ENCODE measurements at places on chromosomes 6 and 20.

DNA sequence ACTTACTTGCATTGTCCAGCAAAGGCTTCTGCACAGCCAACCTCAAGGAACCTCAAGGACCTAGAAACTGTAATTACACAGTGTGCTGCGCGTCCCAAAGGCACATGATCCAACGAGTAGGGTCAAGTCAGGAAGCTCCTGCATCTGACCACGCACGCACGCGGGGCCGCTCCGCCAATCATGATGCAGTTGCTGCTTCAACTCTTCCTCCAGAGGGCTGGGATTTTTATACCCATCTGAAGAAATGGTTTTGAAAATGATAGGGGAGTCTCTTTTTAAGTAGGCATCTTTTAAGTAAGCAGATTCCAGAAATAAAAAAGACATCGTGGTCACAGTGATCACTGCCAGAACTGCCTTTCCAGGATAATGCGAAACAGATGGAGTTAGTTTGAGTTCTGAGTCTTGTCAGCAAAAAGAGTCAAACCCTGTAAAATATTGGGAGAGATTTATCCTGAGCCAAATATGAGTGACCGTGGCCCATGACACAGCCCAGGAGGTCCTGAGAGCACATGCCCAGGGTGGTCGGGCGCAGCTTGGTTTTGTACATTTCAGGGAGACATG is 34.0 kb downstream of the KIF25 start:
- DNase-seq, result no peak

DNA sequence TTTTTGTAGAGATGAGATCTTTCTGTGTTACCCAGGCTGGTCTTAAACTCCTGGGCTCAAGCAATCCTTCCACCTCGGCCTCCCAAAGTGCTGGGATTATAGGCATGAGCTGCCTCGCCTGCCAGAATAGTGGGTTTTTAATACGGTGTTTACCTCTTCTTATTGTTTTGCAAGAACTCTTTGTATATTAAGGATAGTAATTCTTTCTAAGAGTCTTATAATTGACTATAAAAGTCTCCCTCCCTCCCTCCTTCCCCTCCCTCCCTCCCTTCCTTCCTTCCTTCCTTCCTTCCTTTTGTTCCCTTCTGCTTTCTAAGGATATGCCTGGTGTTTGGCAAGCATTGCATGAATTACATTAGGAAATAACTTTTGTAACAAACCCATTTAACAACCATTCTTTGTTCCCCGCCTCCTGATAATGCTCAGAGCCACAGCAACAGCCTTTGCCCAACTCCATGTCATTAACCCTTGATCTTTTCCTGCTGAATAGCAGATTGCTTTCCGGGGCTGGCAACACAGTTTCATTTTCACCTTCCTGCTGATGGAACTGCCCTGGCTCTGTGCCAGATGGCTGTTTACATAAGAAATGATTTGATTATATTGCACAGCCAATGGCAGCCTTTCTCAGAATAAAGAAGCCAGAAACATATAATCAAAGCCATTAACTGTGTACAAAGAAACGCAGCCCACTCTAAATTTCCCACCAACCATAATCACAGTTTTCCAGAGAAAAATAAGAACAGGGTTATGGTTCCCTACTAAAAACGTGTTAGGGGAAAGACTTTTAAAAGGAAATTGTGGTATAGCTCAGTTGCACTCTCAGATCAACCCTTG is 143.7 kb upstream of the PTPN1 start:
- peak; percentile 80 for DNase-seq

DNA sequence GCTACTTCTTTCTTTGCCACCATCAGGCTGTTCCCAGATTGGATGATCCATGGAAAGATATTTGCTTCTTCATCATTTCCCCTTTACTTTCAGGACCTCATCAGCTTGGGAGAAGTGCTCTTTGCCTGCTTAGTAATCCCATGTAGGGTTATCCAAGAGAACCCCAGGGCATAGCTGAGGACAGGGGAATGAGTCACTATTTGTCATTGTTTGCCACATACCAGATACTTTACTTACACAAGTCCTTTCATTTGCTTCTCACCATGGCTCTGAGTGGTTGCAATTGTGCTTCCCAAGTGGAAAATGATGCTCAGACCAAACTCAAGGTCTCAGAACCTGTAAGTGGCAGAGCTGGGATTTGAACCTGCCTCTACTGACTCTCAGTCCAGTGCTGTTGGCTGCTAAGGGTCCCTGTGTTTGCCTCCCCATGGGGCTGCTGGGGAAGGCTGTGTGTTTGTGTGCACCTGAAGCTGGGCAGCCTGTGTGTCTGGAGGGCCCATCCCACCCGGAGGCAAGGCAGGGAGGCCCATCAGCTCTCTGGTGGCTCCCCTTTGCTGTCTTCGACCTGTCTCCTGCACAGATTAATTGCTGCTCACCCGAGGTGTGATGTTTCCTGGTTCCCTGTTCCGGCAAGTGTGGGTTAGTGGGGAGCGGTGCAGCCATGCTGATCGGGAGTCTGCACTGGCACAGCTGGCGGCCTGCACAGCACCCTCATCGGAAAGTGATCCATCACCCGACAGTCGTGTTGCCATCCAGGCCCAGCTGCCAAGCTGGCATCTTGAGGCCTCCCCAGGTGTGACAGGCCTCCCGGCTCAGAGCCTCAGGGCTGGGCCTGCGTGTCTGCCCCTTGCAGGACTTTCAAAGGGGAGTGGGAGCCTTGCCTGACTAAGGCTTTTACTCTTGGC is 228.8 kb downstream of the DHX35 start:
- DNase-seq, result no peak

- no peak for DNase-seq
Measured at GRCh38 chr20:21522481-21523280, 8.8 kb upstream of the NKX2-2 start.

DNA sequence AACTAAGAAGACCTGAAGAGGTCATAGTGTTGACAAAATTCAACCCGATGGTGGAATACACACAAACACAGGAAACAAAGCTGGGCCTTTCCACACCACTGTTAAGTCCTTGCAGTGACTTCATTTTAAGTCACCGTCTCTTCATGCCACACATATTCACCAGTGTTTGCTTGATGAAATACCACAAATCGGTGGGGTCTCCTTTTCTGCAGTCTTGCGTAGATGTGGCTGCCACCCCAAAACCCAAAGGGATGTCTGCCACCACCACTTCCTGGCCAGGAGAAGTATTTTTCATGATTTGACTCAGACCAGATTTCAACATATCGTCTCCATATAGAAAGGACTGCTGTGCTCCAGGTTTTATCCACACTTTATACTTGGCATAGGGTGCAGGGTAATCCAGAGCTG is 11.0 kb upstream of the COL10A1 start:
- peak; percentile 22 for DNase-seq

DNA sequence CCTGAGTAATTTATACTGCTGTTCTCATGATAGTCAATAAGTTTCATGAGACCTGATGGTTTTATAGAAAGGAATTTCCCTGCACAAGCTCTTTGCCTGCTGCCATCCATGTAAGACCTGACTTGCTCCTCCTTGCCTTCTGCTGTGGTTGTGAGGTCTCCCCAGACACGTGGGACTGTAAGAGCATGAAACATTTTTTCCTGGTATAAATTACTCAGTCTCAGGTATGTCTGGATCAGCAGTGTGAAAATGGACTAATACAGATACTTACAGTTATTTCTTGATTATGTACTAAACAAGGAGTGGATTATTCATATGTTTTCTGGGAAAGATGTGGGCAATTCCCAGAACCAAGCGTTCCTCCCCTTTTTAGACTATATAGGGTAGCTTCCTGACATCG is 1.9 kb upstream of the TRIM38 start:
- DNase-seq, result no peak

DNA sequence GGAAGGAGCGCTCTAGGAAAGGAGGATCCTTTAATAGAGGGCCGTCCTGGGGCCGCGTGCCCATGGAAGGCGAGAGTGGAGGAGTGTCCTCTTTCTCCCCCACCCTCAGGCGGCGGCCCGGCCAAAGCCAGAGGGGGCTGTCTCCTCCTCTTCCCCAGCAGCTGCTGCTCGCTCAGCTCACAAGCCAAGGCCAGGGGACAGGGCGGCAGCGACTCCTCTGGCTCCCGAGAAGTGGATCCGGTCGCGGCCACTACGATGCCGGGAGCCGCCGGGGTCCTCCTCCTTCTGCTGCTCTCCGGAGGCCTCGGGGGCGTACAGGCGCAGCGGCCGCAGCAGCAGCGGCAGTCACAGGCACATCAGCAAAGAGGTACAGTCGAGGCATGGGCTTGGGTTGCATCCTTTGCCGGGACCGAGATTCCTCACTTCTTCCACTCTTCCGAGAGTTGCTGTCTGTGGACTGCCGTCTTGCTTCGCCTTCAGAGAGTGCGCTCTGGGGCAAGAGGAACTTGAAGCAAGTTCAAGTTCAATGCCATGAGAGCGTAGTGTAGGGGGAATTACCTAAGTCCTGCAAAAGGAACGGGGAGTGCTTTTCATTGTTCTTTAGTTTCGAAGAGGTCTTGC is at the start of gene LAMA2:
Gene LAMA2 (plus strand): TSS at position 148 of the 621 bp plus-strand sequence. CDS start 108 bp downstream, at position 256.
- no peak for DNase-seq

- no peak for DNase-seq
Measured at GRCh38 chr20:20207872-20208271, 155.5 kb downstream of the CFAP61 start.

DNA sequence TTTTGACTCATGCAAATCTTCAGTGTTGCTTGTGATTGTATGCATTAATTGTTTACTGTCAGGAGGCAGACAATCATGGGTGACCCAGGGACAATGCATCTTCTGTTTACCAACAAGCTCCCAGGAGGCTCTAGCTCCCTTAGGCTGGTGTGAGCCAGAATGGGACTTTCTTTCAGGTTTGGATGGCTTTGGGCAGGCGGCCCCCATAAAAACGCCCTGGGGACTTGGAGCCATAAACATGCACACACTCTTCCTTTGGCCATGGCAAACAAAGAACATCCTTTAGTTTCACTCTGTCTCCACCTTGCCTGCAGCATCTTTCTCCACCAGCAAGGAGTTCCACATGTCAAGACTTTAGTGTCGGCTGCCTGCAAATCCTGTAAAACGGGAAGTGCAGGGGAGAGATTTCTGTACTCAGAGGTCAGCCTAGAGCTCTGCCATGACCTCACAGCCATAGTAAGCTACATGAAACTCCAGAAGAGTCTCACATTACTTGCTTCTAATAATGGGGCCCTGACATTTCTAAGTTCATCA is 127.6 kb downstream of the MAP3K7 start:
- no peak for DNase-seq

DNA sequence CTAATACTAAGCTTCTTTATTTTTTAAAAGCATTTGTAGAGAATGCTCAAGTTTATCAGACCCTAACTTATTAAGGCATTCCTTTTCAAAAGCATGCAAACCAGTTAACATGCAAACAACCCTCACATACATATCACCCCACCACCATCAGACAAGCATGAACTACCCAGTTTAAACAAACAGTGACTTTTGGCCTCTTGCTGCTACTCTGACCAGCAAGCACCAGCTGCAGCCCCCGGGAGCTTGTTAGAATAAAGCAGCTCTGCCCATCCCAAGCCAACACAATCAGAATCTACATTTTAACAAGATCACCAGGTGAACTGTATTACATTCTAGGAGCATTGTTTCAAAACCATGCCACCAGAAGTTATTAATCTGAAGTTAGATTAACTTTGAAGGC is 5.9 kb upstream of the NUP153 start:
- DNase-seq, result no peak

DNA sequence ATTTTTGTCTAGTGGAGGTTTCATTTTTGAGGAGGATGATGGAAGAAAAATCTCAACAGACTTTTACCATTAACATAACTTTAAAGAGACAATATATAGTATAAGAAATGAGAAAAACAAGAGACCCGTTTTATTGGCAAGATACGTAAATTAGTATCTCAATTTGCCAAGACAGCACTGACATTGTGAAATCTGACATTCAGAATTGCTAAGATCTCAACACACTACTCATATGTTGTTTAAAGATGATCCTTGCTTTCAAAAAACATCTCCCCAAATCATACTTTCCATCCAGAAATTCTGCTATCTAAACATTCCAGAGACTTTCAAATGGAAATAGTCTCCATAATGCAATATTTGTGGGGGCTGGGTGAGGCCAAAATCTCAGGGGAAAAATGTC is 220.9 kb upstream of the CEP162 start:
- no peak for DNase-seq

- peak; percentile 54 for DNase-seq
Measured at GRCh38 chr6:151494235-151494935, 568 bp downstream of the CCDC170 start.

GRCh38 chr20:18225632-18226031 is 62.7 kb upstream of the ZNF133 start:
- no peak for DNase-seq

- DNase-seq, result no peak
Measured at GRCh38 chr6:148323344-148323743, 19.3 kb upstream of the SASH1 start.

- no peak for DNase-seq
Measured at GRCh38 chr20:42686057-42686456, 503.6 kb downstream of the PTPRT start.

DNA sequence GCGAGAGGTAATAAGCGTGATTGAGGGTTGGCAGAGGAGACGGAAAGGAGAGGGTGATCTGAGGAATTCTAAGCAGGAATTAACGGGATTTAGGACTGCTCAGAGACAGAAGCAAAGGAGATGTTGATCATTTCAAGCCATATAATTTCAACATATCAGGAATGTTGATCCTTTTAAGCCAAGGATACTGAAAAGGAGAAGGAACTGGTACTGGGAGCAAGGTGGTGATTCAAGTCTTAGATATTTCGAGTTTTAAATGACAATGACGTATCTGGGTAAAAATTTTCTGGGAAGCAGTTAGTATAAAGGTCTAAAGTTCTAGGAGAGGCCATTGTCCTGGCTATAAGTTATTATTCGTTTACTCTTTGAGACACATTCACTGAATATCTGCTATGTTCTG is 91.3 kb upstream of the OGFRL1 start:
- DNase-seq, result no peak

DNA sequence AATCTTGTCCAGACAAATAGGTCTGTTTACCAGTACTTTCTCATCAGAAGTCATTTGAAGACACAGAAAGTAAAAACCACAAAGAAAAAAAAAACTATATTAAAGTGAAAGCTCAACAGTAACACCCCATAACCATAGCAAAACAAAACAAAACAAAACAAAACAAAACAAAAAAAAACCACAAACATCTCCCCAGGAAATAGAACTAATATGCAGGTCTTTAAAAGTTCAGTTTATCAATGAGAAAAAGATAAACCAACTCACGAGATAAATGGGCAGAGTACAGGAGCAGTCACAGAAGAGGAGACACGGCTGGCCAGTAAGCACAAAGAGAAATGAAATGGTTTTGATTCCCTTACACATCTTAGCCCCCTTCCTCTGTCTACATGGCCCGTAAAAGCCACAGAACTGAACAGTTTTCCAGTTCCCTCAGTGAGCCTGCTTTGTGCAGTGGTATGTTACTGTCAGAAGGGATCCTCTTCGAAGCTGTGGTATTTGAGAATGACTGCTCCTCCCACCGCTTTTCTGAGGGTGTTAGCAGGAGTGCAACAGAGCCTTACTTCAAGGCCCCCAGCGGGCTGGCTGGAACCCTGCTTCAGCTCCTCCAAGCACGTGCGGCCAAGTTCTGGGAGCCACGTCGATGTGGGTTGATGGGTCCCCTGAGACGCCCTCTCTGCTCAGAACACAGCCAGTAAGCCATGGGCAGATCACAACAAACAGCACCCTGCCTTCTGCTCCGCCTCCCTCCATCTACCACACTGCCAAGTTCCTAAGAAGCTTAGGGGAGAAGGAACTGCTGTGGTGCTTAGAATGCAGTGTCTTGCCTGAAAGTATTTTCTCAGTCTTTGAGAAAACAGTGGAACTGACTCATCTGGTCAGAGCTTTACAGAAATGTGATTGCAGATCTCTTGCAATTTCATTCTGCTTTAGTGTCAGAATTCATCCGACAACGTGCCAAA is 14.0 kb downstream of the UST start:
- peak; percentile 50 for DNase-seq

- DNase-seq, result no peak
Measured at GRCh38 chr20:59650418-59650817, 46.1 kb downstream of the PHACTR3 start.

- no peak for DNase-seq
Measured at GRCh38 chr6:34560366-34561226, 4.5 kb upstream of the SPDEF start.

All from activated CD4-positive, alpha-beta T cell treated with anti-CD3 and anti-CD28 coated beads, Interleukin-2, amount 10 ng/mL, durations not matched to agents 7 days and 5 days (primary cell).